Activated CD8-positive, alpha-beta memory T cell treated with anti-CD3 and anti-CD28 coated beads, Interleukin-2, amount 10 ng/mL, durations not matched to agents 7 days and 5 days (primary cell): ENCODE measurements at places on chromosomes 12 and 14.

DNA sequence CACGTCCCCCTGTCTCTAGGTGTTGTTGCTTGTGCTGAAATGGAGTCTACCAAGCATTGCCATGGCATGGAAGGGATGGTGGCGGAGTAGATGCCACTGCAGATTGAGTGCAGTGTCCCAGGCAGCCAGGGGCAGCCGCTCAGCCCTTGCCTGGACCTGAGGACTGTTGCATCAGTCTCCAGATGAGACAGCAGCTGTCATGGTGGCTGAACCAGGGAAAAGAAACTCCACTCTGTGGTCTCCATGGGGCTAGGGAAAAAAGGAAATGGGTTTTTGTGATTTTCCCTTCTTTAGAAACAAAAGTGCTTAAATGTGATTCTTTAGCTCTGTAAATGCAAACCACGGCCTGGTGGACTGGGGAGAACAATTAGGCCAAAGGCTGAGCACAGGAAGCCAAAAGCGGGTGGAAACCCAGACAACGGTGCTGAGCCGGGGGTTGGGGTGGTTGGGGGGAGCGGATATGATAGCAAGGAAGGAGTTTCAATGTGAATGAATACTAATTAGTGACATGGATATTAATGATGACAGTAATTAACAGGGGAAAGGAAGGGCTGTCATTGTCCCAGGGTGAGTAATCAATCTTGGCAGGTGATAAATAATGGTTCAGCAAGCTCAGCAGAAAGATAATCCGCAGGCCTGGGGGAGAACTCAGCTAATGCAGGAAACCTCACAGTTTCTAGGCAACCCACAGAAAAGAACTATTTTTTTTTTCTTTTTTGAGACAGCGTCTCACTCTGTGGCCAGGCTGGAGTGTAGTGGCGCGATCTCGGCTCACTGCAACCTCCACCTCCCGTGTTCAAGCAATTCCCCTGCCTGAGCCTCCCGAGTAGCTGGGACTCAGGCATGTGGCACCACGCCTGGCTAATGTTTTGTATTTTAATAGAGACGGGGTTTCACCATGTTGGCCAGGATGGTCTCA lies 442.6 kb downstream of the DPF3 start:
- peak; percentile 86 for DNase-seq

DNA sequence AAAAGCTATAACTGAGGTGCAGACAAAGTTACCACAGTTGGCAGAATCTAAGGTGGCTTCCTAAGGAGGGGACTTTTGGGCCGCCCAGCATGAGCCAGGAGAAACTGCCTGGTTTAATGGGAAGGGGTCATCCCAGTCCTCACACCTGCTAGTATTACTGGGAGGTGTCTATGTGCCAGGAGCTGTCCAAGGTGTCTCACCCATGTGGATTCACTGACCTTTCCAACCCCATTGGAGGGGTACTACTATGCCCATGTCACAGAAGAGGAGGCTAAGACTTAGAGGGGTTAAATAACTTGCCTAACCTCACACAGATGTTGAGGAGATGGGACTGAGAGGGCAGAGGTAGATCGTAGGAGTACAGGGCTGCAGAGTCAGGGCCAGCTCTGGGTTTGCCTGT lies 10.2 kb downstream of the ABCB9 start:
- no peak for DNase-seq

GRCh38 chr12:131869871-131870418 lies 24.5 kb upstream of the ULK1 start:
- DNase-seq: no peak

GRCh38 chr12:57902478-57902969 lies 38.8 kb upstream of the ATP23 start:
- DNase-seq: no peak

- no peak for DNase-seq
Observed at GRCh38 chr12:23473071-23473470, 476.4 kb downstream of the SOX5 start.

DNA sequence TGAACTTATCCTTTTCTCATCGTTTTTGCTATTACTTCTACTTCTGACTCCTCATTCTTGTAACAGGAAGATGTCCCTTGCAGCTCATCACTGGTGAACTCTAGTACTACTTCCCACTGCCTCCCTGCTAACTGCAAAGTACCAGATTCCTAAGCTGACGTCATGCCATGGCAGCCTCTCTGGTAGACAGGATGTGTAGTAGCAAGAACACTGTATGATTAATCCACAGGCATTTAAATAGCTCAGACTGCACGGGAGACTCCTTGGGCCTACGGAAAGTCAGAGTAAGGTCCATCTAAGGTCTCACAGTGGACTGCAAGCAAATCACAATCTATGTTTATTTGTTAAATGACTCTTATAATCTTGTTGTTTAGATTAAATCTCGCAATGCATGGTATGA lies 43.5 kb downstream of the DNAI7 start:
- no peak for DNase-seq

DNA sequence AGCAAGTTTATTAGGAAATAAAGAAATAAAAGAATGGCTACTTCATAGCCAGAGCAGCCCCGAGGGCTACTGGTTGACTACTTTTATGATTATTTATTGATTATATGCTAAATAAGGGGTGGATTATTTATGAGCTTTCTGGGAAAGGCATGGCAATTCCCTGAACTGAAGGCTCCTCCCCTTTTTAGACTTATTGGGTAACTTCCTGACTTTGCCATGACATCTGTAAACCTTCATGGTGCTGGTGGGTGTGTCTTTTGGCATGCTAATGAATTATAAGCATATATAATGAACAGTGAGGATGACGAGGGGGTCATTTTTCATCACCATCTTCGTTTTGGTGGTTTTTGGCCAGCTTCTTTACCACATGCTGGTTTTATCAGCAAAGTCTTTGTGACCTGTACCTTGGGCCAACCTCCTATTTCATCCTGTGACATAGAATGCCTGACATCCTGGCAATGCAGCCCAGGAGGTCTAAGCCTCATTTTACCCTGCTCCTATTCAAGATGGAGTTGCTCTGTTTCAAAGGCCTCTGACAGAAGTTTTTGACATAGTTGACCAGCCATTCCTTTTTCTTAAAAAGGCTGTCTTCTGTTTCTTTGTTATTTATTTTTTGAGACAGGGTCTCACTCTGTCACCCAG lies 11.1 kb upstream of the PTGES3 start:
- DNase-seq: no peak

DNA sequence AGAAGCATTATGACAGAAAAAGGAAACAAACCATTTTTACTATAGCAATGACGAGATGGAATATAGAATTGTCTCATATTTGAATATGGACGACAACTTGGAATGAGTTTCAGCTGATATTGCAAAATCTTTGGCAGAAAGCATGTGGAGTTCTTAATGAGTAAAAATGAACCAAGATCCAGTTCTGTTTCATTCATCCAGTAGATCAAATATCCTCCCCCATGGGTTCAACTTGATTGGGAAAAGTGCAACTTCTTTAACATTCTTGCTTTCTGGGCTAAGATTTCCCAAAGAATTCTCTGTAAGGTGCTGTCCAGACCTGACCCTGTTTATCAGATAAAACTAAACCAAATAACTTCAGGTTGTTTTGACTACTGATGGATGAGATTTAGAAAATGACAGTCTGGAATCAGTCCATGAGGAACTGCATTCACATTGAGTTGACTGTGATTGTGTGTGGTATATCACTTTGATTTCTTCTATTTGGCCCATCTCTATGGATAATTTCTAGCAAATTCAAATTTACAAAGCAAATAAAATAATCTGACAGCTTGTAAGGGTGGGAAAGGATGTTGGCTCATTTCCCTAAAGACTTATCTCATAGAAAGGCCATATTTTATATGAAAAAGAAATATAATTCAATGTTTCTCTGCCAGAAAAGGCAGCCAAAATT lies 267.4 kb downstream of the ADAMTS20 start:
- no peak for DNase-seq

DNA sequence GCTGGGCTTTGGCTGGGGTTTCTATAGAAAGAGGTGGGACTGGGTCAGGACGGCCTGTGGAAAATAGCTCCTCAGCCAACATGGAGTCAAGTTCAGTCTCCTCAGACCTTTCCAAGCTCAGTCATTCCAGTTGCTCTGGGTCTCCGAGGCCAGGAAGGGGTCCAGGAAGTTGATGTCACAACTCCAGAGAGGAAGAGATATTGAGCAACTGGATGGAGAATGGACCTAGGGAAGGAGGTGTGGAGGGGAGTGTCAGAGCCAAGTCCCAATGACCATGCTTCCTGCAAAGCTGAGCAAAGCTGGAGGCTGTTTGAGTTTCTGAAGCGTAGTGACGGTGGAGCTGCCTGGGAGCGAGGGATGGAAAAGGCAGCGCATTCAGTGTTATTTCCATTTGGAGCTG lies 86.1 kb downstream of the SLC24A4 start:
- no peak for DNase-seq

DNA sequence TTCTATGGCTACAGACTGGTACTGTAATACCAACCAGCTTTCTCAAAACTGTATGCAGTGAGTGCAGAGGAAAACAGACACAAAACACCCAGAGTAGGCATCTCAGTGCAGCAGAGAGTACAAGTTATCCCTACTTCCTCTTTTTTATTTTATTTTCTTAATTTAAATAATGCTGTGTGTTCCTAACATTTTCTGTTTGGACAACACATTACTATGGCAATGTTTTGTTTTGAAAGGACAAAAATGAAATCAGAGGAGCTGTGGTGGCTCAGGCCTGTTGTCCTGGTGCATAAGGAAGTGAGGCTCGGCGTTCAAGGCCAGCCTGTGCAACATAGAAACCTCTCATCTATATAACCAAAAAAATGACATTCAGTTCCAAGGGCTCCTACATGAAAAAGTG lies 33.7 kb upstream of the SELPLG start:
- no peak for DNase-seq

DNA sequence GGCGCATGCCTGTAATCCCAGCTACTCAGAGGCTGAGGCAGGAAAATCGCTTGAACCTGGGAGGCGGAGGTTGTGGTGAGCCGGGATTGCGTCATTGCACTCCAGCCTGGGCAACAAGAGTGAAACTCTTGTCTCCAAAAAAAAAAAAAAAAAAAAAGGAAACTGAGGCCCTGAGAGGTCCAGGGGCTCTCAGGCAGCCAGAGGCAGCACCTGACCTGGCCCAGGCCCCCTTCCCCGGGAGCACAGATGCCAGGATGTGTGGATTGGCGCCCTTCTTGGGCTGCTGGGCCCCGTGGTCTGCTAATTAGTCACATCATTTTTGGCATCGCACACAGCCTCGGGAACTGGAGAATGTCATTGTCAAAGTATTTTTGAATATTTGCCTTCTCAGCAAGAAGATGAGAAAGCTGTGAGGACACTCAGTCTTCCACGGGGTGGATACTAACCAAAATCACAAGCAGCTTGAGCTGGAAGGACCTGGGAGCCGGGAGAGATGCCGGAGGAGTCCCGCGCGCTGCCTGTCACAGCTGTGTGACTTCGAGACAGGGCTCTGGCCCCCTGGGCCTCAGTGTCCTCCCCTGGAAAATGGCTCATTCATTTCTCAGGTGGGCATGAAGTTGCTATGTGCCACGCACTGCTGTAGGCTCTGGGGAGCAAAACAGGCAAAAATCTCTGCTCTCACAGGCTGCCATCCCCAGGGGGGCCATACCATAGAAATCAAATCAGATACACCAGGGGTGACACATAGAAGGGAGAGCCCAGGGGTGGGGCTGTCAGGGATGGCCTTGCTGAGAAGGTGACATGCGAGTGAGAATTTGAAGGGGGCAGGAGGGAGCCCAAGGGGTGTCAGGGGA lies 12.5 kb upstream of the RCOR1 start:
- no peak for DNase-seq

DNA sequence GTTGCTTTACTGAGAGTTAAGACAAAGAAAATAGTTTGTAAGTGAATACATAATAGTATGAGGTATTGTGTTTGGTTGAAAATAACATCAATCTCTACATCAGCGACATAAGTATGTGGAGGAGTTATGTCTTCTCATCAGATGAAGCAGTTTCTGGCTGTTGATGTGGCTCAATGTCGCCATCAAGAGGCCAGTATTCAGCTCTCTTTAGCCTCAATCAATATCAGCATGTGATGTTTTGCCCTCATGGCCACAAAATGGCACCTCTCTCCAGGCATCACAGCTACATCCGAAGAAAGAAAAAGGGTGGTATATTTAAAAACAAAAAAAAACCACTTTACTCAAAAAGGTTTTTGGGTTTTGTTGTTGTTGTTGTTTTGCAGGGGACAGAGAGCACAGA lies 302.3 kb upstream of the TMEM132C start:
- DNase-seq: no peak

GRCh38 chr12:111791507-111791906 lies 24.8 kb downstream of the ALDH2 start:
- DNase-seq: no peak

DNA sequence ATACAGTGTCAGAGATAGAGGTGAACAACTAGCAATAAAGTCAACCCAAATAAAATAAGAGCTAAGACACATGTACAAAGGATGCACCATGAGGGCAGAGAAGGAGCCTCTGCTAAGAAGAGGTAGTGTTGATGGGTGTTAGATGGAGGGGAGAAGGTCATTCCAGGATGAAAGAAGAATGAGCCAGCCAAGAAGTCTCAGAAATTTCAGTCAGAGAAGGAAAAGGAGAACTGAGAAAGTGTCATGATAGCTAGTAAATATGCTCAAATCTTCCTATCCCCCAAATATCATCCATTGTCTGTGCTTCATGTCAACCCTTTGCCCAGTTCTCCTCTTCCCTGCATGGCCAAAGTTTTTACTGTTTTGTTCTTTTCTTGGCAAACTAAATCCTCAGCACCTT lies 225.2 kb upstream of the BTG1 start:
- DNase-seq: no peak

- DNase-seq: no peak
Observed at GRCh38 chr14:74663884-74664283, 49.0 kb downstream of the AREL1 start.

- DNase-seq: no peak
Observed at GRCh38 chr12:124078800-124079199, 105.8 kb downstream of the ZNF664 start.

- DNase-seq: no peak
Observed at GRCh38 chr12:42450248-42450647, 124.3 kb downstream of the PPHLN1 start.

DNA sequence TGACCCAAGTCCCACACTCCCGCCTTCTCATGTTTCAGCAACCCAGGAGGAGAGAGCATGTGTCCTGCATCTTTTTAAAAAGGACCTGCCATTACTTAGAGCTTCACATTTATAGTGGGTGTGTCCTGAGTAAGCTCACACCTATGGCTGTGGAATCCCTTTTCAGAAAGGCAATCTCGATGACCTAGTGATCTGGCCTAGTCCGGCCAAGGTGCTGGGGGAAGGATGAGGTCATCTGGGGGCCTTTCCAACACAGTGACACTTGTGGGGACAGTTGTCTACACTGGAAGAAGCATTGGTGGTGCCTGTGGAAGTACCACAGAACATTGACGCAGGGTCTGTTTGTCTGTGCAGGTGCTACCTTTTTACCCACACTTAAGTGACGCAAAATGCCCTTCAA lies 8.2 kb downstream of the TCP11L2 start:
- DNase-seq: no peak

- peak; percentile 62 for DNase-seq
Observed at GRCh38 chr12:124754949-124755800, 108.5 kb downstream of the SCARB1 start.

GRCh38 chr12:29743801-29744200 lies 39.9 kb downstream of the TMTC1 start:
- no peak for DNase-seq

DNA sequence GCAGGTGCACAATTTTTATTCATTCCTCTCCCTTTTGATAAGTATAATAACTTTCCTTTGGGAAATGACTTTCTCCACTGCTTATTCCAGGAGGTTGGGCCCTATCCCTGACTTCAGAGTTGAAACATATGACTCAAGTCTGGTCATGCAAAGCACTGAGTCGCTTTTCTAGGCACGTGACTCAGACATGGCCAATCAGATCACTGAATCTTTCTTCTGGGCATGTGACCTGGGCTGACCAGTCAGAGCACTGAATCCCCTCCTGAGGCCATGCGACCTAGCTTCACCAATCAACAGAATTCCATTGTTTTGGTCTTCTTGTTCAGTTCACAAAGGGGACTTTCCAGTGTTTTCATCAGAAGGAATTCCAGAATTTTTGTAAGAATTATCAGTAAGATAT lies 377.1 kb upstream of the KITLG start:
- DNase-seq: no peak
